ENCODE measurements at places on chromosomes 6 and 20.

DNA sequence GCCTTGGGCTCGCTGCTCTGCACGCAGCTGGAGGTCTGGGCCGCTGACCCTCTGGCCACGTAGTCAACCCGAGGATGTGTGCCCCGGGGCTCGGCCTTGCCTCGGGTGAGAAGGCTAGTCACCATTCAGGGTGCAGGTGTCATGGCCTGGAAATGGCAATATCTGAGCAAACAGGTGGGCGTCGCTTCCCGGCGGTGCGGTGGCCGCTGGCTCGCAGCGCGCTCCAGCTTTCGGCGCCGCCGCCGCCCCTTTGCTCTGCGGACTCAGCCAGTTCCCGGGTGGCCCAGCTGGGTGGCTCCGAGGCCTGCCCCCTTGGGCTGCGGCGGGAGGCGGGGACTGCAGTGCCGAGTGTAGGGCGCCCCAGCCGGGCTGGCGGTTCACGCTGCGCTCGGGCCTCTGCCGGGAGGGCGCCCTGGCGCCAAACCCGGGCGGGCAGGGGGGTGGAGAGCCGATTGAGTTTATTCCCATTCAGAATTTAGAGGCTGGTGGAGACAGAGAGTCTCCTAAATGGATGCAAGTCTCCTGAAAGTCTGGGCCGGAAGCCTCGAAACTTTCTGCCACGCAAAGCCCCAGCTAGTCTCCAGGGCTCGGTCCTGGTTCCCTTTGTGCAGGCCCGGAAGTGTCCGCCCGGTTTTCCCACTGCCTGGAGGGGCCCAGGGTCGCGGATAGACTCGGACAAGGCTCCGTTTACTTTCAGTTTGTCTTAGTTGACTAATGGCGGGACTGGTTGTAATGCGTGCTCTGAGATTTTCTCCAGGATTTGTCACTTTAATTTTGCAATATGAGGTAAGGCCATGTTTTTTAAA, 11.3 kb upstream of the TFAP2A start:
- no peak for DNase-seq

GRCh38 chr6:165571068-165571682, 91.9 kb downstream of the PDE10A start:
- no peak for DNase-seq

GRCh38 chr20:60142587-60142986, 184.4 kb downstream of the CDH26 start:
- DNase-seq: no peak

- DNase-seq: no peak
Observed at GRCh38 chr6:84836366-84836765, 72.0 kb upstream of the TBX18 start.

GRCh38 chr20:14445902-14446301, 108.5 kb upstream of the FLRT3 start:
- no peak for DNase-seq

GRCh38 chr20:35134472-35134871, 12.7 kb downstream of the EDEM2 start:
- no peak for DNase-seq

GRCh38 chr6:72783035-72783434, 161.2 kb downstream of the KCNQ5 start:
- DNase-seq: no peak

DNA sequence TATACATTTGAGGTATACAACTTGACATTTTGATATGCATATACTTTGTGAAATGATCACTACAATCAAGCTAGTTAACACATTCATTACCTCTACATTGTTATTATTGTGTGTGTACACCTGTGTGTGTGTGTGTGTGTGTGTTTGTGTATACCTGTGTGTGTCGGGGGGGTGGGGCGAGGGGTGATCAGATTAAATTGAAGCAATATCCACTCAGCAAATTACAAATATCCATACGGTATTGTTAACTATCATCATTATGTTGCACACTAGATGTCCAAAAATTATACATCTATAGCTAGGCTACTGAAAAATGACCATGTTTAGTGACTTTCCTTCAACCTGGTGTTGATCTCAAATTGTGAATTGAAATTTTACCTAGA, 1.8 kb downstream of the RHAG start:
- no peak for DNase-seq

- DNase-seq: no peak
Observed at GRCh38 chr6:53692172-53692571, 26.6 kb upstream of the KLHL31 start.

DNA sequence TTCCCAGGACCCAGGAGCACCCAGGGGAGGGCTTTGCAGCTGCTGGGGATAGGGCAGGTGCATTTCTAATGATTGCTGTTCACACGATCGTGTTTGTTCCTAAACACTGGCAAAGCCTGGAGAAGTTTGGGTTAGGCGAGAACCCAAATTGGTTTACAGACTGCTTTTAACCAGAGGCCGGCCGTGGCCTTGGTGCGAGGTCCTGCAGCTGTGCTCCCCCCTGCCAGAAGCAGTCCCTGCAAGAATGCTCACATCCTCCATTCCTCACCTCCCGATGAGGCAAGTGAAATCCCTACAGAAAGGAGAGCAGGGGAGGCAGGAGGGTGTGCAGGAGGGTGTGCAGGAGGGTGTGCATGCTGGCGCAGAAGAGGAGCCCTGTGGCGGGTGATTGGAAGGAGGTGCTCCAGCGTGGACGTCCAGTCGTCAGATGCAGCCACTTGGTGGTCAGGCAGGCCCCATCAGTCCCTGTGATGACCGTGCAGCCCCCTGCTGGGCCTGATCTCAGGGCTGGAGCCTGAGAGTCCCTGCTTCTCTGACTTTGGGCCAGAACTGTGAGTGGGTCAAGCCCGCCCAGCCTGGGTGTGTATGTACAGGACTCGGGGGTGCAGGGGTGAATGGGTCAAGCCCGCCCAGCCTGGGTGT, 55.7 kb upstream of the FRMD1 start:
- no peak for DNase-seq

- no peak for DNase-seq
Observed at GRCh38 chr20:62795023-62795761, 1.1 kb upstream of the MRGBP start.

DNA sequence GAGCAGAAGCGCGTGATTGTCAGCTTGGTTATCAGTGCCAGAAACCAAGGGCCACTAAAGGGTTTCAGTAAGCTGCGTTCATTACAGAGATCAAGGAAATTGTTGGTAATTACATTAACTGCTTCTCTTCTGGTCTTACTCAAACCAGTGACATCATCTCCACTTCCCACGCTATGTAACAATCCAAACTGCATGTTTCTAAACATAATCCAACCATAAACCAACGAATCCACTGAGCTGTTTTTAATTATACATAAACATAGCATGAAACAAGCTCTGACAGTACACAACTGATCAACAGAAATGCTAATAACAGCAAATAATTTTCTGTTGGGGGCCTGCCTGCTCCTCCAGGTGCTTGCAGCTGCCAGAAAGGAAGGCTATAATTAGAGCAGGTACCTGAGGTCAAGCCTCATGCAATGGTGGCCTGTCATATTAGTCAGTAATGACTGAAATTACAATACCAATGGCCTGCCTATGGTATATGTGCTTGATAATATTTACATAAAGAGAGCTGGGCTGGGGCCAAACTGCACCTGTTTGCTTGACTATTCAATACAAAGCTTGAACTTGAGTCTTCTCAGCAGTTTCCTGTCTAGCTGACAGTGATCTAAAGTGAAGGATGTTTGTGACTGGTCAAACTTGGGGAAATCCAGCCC, 40.1 kb downstream of the ILRUN start:
- DNase-seq: peak; percentile 72

GRCh38 chr6:155881826-155882526, 426.3 kb upstream of the NOX3 start:
- no peak for DNase-seq

GRCh38 chr6:169895000-169895759, 143.8 kb downstream of the ERMARD start:
- no peak for DNase-seq

- no peak for DNase-seq
Observed at GRCh38 chr6:35312076-35312800, 14.6 kb downstream of the DEF6 start.

DNA sequence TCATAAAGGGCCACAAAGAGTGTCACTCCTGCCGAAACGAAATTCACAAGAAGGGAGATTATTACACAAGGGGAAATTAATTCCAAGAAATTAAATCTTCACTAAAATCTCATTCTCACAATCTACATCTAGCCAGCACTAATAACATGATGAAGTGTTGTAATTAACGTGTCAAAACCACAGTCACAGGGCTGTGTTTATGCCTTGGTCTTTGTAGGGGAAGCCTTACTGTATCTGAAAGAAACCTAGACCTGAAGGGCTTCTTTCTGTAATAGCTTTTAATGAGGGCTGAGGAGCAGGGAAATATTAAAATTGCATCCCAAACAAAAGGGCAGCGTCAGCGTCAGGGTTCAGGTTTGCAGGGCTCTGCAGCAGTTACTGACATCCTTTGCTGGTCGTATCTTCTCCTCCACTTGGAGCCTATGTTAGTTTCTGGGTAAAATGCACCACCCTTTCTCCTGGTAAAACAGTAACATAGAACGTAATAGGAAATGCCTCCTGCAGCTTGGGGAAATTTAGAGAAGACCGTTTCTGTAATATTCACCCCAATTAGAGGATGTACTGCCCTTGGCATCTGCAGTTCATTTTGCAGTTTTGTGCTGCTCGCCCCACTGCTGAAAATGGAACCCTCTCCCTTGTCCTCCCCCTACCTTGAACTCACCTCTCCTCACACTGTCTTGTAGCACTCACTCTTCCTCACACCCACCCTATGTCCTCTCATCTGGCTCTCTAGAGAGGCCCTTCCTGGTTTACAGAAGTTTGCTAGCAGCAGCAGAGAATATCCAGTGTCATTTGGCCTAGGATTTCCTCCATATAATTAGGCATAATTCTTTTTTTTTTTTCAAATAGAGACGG, 109.0 kb upstream of the TRAF3IP2 start:
- DNase-seq: no peak

- no peak for DNase-seq
Observed at GRCh38 chr6:40253420-40253819, 319.2 kb upstream of the MOCS1 start.

Data from GM04504 (cell line).